ENCODE measurements at places on chromosomes 5 and 9.

GRCh38 chr5:168747987-168748777 lies 169.0 kb upstream of the PANK3 start:
- no peak for DNase-seq

DNA sequence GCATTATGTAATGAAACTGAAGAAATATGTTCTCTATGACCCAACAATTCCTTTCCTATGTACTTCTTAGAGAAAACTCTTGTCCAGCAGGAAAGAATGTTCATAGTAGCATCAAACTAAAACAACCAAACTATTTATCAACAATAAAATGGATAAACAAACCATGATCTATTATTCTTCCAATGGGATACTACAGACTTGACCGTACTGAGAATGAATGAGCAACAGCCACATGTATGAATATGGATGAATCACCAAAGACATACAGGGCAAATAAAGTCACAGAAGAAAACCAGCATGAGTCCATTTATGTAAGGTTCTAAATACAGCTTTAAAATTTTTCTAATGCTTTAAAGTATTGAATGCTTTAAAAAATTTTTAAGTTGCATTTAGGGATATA lies 73.6 kb upstream of the SUSD1 start:
- no peak for DNase-seq

DNA sequence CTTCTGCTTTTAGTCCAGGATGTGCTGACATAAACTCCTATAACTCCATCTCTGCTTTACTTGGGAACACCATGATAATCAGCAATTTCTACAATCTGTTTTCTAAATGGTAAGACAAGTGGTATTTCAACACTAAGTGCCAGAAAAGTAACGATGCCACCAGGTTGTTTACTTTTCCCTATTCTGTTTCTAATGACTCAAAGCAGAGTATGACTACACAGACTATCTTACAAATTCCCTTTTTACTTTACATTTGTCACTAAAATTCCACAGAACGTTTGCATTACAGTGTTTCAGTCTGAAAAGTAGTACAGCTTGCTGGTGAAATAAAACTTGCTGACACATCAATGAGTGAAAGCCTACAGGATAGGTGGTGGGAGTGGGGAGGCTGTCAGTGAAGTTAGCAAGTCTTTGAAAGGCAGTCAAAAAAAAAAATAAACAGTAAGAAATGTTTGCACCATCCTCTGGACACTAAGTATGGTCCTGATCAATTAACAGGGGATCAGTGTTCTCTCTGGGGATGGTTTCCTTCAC lies 186.5 kb downstream of the LURAP1L start:
- DNase-seq, result no peak

- DNase-seq, result no peak
Observed at GRCh38 chr5:61768692-61769281, 436.7 kb downstream of the ZSWIM6 start.

GRCh38 chr5:133714161-133714915 lies 102.0 kb upstream of the FSTL4 start:
- no peak for DNase-seq

DNA sequence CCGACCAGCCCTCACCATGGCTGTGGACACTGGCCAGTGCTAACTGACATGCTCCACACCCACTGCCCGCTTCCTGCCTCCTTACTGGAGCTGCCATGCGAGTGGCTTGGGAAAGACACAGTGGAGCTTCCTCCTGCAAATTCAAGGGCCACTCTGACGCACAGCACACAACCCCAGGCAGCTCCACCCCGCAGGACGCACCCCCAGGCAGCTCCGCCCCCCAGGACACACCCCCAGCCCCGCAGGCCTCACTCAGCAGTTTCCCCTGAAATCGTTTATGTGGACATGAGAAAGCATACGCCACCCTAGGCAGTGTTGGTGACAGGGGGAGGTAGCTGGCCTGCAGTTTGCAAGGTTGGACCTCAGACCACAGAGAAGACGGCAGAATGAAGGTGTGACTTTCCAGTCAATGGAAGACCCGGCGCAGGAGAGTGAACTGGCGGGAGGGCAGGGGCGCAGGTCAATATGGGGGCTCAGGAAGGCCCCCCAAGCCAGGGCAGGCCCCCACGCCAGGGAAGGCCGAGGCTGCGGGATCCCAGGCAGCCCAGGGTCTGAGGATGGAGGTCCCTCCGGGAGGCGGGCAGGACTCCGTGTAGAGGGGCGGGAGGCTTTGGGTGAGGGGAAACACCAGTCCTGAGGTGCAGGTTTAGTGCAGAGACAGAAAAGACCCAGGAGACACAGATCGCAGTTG lies 21.6 kb downstream of the LPCAT1 start:
- DNase-seq, result no peak

GRCh38 chr9:109048822-109049221 lies 35.5 kb upstream of the CTNNAL1 start:
- DNase-seq, result no peak

DNA sequence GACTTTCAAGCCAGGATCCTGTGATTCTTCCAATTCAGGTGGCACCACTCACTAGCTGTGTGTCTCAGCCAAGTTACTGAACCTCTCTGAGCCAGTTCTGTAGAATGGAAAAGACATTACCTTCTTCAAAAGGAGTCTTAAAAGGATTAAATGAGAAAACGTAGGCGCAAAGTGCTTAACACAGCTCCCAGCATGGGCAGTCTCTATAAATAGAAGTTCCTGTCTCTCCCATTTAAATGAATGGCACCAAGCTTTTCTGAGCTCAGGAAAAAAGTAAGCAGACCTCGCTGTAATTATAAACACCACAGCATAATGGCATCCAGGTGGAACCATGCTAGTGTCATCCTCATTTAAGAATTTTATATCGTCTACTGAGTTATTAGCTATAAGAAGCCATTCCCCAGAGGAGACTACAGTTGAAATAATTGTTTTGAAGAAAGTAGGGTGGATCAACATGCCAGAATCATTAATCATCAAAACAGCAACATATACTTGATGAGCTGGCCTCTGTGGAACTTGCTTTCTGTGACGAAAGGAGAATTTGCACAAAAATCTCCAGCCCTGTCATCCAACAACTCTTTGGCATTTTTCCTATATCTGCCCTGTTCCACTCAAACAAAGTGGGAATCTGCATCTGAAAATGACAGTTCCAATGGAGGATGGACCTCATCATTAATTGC lies 188.9 kb downstream of the SPOCK1 start:
- no peak for DNase-seq

DNA sequence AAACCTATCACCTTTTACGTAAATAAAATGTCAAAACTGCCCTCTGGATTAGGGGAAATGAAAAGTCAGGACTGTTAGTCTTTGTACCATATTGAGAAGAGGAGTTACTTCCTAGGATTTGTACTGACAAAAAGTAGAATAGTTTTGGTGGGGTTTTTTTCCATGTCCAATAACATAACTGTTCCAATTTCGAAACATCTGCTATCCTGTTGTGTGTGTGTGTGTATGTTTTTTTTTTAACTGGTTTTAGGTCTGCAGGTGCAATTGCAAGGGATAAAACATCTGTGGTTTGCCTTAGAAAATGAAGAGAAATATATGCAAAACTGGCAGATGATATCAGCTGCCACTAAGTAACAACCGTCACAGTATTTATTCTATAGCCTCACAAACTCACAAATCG lies 506.8 kb downstream of the NFIB start:
- DNase-seq, result no peak

DNA sequence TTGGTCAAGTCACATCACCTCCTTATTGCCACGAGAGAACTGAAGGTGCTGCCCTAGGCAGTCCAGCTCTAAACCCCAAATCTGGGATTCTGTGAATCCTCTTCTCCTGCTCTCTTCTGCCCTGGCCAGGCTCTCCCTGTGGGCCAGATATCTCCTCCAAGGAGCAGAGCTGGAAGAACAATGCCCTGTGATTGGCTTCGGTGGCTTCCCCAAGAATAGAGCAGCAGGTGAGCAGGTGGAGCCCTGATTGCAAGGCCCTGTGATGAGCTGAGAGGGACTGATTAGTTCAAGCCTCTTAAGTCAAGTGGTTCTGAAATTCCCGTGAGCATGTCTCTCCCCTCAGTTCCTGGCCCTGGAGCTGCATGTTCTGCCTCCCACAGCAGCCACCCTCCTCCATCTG lies 175.3 kb upstream of the BRINP1 start:
- DNase-seq, result peak; percentile 66

DNA sequence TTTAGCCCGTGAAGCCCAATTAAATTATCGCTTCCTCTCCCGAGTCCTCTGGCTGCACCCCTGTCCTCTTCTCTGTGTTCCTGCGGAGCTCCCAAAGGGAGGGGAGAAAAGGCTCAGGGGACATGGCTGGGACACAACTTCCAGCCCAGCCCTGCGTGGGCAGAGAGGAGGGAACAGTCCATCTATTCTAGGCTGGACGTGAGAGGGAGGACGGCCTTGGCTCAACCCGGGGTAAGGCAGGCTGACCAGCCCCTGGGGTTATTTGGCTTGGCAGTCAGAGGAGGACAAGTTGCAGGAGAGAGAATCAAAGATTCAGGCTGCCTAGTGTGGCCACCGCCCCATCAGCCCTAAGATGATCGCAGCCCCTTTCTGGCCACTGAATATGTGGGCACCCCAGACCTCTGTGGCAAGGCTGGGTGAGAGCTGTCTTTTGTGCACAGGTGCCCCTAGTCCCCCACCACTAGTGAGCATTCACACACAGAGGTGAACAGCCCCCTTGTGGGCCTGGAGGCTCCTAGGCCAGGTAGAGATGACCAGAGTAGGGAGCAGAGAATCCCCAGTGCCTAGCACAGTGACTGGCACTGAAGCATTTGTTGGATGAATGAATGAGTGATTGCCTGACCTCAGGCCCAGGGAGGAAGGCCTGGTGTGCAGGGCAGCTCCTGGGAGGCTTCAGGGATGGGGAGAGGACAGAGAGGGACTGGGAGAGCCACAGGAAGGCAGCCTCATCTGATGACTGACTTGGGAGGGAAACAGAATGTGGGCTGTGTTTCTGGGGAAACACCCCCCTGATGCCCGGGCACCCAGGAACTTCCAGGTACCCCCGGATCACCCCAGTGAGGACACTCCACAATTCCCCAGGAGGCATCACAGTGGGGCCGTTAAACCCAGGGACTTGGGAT lies 133.9 kb downstream of the C9orf50 start:
- DNase-seq, result no peak

DNA sequence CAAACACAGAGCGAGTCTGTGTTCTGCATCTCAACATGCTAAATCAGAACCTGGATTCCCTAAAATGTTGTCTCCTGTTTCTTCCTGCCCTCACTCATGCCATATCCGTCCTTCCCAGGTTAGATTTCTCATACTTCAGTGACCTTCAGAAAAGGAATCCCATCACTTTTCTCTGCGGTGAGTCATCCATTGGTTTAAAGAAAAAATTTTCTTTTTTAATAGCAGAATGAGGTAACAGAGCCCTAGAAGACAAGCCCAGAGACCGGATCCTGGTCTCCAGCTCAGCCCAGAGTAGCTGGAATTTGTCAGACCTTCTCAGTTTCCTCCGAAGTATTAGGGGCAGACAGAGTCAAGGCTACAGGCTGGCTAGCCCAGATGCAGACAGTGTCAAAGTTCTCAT lies 143.2 kb upstream of the DMRT1 start:
- DNase-seq, result no peak

DNA sequence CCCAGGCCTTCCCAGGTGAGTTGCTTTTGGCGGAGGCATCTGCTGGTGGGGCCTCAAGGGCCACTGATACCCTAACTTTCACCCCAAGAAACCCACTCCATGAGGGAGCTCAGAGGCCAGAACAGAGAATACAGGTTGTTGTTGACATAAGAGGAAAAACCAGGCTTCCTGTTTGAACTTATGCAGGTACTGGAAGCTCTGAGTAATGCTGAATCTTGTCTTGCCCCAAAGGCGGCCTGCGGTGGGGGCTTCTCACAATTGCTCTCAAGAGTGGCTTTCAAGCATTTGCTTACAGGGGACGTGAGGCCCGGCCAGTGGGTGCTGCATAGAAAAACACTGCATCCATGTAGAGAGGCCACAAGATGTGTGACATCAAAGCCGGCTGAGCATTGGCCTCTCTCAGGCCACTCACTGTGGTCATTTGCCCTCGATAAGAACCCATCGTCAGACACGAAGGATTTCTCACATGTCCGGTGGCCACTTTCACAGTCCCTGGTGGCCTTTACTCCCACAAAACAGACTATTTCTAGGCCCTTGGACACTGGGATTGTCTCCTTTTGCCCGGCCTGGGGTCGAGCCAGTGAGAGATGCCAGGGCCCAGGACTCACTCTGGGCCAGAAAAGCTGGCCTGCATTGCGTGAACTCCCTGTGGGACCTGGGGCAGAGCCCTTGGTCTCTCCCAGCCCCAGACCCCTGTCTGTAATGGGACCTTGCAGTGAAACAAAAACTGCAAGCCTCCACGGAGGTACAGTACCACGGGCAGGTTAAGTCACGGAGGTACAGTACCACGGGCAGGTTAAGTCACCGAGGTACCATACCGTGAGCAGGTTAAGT lies 34.5 kb upstream of the TCF7 start:
- DNase-seq, result no peak

- DNase-seq, result no peak
Observed at GRCh38 chr5:179805070-179805528, 1.6 kb downstream of the MGAT4B start.

DNA sequence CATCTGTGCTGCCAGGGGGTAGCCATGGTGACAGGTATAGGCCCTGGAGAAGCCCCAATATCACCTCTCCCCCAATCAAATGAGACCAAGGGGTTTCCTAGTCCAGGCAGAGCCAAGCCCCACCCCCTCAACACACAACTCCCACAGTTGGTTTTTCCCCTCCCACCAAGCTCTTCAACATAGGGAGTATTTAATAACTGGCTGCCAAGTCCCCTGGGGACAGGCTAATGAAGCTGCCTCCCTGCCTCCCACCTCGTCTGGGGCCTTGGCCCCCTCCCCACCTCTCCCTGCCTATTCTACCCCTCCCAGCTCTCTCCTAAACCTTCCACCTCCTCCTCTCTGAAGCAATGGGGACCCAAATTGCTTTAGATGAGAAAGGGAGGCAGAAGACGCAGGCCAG lies 23.4 kb downstream of the CPLX2 start:
- DNase-seq, result no peak

DNA sequence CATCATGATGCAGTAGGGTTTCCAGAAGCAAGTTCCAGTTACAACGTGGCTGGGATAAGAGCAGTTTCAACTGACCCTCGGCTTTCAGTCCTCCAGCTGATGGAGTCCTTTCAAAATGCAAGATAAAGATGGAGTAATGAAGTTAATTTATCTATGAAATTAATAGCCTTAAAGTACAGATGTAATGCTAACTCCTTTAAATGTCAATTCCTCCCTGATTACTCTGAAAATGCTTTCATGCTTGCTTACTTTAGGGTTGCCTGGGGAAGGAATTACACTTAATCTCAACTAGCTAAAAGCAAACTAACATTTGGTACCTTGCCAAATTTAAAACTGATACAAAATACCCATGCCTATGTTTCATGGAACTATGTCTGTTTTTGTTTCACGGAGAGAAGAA lies 178.4 kb downstream of the KIAA0825 start:
- DNase-seq, result no peak

DNA sequence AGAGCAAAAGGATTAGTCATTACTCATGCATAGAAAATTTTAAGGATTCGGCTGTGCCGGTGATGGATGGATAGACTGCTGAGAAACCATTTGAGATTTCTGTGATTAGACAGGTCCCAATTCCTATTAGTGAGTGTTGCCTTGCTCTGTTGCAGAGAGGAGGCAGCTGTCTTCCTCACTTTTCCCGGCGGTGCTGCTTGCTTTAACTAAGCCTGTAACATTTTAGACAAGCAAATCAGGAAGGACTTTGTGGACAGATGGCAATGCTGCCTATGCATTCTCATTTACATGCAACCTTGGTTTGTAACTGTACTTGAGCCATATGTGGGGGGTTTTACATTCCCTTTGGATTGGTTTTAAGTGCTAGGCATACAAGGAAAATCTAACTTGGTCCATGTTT lies 1176.3 kb downstream of the CDH18 start:
- DNase-seq, result peak; percentile 100

- DNase-seq, result no peak
Observed at GRCh38 chr9:85158512-85158911, 489.0 kb downstream of the NTRK2 start.

GRCh38 chr9:99309141-99309939 lies 87.3 kb downstream of the SEC61B start:
- no peak for DNase-seq
